ENCODE measurements at places on chromosomes 4 and X. TPM values are rescaled to one million over a fixed set of nuclear protein-coding genes. Genes with fewer than 3 reads are reported as not detected.

DNA sequence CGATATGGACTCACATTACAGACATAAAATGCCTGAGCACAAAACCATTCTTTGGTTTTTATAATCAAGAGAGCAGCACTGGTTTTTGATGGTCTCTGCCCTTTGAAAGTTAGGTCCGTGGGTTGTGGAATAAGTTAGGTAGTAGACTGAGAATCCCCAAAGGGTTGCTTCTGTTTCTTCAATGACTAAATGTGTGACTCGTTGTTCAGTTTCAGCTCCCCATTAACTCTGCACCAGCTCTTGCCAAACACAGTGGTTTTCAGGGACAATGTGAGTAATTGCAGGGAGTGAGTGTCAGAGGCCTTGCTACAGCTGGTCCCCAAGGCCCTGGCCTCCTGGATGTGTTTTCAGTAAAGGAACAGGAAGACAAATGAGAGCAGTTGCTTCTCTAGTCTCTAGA lies 24.8 kb downstream of the SMIM20 start:
- DNase-seq, result peak; percentile 75
- 0 out of 2 replicates have a peak, but pooled peaks cover 9% of the 10 kb centered on the region for H3K36me3 ChIP-seq
- H3K27ac ChIP-seq, result peak overlapping the region; percentile 73
- H3K4me1 ChIP-seq, result peaks cover 21% of the 10 kb centered on the region
- peaks cover 20% of the 10 kb centered on the region for H3K27me3 ChIP-seq

DNA sequence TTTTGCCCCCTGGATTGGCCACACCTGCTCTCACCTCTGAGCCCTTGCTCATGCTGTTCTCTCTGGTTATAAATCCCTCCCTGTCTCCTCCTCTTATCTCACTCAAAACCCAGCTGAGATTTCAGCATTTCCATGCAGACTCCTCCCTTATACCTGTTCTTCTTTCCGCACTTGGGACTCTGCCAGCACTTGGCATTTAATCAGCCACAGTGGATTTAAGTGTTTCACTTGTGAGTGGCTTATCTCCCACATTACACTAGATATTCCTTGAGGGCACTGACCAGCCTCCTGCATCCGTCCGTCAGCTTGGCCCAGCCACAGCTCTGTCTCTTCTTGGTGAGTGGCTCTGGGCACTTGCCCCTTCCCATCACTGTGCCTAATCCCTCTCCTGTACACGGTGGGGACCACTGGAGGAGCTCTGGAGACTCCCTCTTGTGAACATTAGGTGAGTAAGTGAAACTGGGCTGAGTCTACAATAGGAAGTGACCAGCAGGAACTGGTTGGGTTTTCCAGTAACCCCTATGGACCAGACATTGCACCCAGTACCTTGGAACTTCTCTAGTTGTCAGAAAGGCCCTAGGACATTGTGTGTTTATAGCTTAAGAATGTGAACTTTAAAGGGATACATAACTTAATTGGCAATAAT lies 19.9 kb downstream of the FGFBP1 start:
- H3K27me3 ChIP-seq, result no peaks in the 10 kb centered on the region
- H3K36me3 ChIP-seq, result peaks cover 7% of the 10 kb centered on the region
- no peak overlapping the region for H3K27ac ChIP-seq
- H3K4me3 ChIP-seq, result no peak overlapping the region
- H3K4me1 ChIP-seq, result peaks cover 60% of the 10 kb centered on the region
- no peak for DNase-seq

- no peaks in the 10 kb centered on the region for H3K27me3 ChIP-seq
- H3K4me1 ChIP-seq, result peaks cover 71% of the 10 kb centered on the region
- no peak for DNase-seq
Observed at GRCh38 chr4:101339332-101339731, 8.0 kb downstream of the PPP3CA start.

DNA sequence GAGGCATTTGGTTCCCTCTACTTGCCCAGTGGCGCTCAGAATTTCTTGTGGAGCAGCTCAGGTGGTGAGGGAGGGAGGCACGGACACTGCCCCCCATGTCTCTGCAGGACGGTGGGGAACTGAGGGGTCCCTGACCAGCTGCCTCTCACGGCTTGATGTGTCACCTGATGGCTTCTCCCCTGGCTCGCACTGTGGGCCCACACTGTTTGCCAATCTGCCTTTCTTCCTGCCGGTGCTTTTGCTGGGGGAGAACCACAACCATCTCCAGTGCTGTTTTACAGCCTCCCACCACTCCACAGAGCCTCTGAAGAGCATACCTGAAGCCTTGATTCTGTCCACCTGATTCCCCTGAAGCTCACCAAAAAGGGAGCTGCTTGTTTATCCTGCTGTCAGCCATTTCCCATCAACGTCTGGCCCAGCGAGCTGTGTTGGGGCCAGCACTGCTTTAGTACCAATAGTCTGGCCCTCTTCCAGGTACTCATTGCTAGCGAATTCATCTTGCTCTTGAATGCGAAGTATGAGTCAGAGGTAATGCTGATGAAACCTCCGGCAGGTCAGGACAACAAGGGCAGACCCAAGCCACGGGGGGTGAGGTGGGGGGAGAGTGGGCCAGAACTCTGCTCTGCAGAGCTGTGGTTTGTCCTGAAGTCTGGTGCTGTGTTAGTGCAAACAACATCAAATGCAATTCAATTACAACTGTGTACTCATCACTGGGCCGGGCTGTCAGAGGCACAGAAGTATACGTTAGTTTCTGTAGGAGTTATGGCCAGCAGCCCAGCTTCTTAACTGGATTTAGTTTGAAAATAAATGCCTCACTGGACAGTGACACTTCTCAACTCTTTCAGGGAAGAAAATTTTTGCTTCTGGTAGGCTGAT lies 208.3 kb upstream of the JADE1 start:
- H3K4me3 ChIP-seq, result peak overlapping the region; percentile 30
- peaks cover 6% of the 10 kb centered on the region for H3K36me3 ChIP-seq
- peaks cover 2% of the 10 kb centered on the region for H3K27me3 ChIP-seq
- H3K4me1 ChIP-seq, result peaks cover 61% of the 10 kb centered on the region

DNA sequence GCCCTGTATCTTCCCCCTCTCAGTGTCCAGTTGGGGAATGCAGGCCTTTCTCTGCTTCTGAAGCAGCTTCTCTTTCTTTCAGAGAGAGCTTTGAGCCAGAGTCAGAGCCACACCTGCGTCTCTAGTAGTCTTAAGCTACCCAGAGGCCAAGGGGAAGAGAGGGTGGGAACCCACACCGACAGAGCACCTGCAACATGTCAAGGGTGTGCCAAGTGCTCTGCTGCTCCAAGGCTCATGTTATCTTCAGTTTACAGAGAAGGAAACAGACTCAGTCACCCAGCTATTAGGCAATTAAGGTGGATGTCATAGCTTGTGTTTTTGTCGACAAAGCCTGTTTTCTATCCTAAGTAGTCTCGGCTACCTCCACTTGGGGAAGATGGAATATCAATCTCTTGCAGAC lies 22.7 kb upstream of the RNF212 start:
- peaks cover 9% of the 10 kb centered on the region for H3K4me1 ChIP-seq
- no peaks in the 10 kb centered on the region for H3K36me3 ChIP-seq
- peaks cover 42% of the 10 kb centered on the region for H3K27me3 ChIP-seq
- H3K4me3 ChIP-seq, result no peak overlapping the region

The SRPX gene
- total RNA-seq, result 14.3 TPM

The CSN1S1 gene
- not detected for total RNA-seq

The RTL5 gene
- total RNA-seq, result 1.7 TPM
